Left colon (tissue), 2 donors: ENCODE measurements at places on chromosomes 5 and 9. TPM values are rescaled to one million over a fixed set of nuclear protein-coding genes. Genes with fewer than 3 reads are reported as not detected.

DNA sequence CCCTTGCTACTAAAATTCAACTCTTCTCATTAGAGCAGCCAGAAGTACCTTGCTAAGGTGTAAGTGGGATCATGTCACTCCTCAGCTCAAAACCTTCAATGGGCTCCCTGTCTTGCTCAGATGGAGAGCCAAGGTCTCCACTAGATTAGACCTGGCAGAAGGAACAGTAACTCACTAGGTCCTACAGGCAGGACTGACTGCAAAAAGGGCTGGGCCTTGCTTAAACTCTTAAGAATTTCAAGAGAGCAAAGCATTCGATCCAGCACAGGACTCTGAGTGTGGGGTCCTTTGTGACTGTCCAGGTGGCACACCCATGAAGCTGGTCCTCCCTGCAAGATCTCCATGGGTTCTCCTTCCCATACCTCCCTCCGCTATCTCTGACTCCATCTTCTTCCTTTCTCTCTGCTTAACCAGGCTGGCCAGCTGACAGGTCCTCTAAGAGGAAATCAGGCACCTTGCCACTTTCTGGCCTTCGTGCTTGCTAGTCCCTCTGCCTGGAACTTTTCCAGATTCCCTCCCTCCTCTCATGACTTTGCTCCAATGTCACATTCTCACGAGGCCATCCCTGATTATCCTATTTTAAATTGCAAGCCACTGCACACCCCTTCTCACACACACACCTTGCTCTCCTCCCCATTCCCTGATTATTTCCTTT is 70.2 kb downstream of the BASP1 start:
- DNase-seq = no peak

GRCh38 chr5:170216257-170216864 is 16.4 kb upstream of the C5orf58 start:
- DNase-seq = no peak

The ITGA2 gene
- 19.2 TPM for total RNA-seq

DNA sequence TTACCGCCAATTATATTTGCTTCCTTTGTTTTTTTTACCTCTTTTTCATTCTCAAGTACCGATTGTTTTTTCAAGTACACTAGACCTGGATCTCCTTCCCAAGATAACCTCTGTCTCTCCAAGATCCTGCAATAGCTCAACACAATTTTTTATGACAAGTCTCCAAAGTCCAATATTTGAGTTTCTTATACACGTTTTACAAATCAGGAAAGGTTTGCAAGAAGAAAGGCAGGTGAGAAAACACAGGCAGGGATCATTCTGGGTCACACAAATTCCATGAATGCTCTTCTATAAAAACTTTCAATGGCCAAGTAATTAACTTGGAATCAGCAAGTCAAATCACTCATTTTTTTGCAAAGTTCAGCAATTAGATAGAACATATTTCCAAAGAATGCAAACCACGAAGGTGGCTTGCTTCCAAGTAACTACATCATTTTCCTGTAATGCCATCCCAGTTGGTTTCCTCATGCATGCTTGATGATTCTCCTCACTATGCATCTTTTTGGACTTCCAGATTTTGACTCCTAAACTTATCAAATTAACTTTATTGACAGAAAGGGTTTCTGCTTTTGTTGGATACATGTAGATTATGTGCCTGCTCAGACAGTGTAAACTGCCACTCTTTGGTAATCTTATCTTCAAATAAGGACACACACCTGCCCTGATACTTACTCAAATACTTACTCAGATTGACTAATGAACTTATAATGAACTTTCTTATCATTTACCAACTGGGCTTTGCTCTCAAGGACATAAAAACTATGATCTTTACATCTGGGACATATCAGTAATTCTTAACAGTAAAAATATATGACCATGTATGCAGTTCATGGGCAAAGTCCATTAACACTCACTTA is 24.7 kb upstream of the IFNE start:
- DNase-seq = no peak

The SMIM33 gene
- 3.7 TPM for total RNA-seq

GRCh38 chr5:152170350-152170749 is 234.7 kb downstream of the NMUR2 start:
- no peak for DNase-seq

- no peak for DNase-seq
Observed at GRCh38 chr9:38689678-38690077, 30.3 kb downstream of the FAM240B start.
